ENCODE measurements at places on chromosomes 1 and 21. TPM values are rescaled to one million over a fixed set of nuclear protein-coding genes. Genes with fewer than 3 reads are reported as not detected.

Gene CAPN8
- 5.9 TPM for total RNA-seq

Gene HRNR
- not detected for total RNA-seq

Gene ASAP3
- total RNA-seq: 12.8 TPM

Gene ADORA3
- not detected for total RNA-seq

Gene LSM10
- 35.2 TPM for total RNA-seq

Gene FMO5
- 3.2 TPM for total RNA-seq

Gene OXCT2
- 3.9 TPM for total RNA-seq

Gene CLIC6
- not detected for total RNA-seq

Measured in PC-3 (cell line).